Muscle of arm (tissue), 14 donors: ENCODE measurements at places on chromosomes 2 and 18. TPM values are rescaled to one million over a fixed set of nuclear protein-coding genes. Genes with fewer than 3 reads are reported as not detected.
A peak's percentile ranks its signal among the peaks of the same experiment; 100 is the strongest.

DNA sequence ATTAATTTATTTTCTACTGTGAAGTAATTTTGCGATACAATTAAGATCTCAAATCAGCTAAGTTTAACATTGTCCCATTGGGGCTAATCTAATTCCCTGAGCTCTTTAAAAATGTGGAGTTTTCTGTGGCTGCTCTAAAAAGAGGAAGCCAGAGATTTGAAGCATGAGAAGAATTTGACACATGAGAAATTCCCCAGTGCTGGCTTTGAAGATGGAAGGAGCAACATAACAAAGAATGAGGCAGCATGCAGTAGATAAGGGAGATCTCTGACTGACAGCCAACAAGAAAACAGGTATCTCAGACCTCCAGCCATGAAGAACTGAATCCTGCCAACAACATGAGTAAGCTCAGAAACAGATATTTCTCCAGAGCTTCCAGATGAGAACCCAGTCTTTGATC is 308.4 kb downstream of the ZNF804A start:
- DNase-seq: no peak

DNA sequence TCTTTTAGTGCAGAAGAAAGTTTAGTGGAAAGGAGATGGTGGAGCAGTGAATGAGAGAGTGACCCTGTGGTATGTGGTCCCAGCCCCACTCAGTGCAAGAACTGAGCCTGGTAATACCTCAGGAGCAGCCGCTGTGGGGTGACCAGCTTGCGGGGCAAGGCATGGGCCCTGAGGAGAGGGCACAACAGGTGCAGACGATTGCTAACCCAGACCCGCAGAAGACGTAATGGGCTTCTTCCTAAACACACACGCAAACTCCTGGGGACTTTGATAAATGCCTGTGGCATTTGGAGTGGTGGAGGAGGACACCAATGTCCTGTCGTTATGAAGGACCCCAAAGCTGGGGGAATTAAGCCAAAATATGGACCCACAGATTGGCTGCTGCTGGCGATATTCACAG is 78.7 kb downstream of the GFPT1 start:
- no peak for DNase-seq

- DNase-seq: peak; percentile 26
Observed at GRCh38 chr18:79965119-79965902, 868 bp downstream of the HSBP1L1 start.

The SLC4A5 gene
- polyA plus RNA-seq: 1.7 TPM

DNA sequence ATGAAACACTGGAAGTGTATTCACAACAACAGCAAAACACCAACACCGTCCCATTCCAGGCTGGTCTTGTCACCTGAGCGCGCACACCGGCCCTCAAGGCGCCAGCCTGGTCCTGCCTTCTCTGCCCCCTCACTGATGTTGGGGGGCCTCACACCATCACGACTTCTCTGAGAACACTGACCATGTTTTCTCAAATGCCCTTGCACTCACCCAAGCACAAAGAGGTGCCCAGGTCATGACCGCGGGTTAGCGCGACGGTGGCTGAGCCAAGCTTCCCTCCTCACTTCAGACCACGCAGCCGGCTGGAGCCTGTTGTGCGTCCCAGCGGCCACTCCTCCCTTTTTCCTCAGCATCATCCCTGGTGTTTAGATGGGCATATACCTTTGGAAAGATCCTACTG is 101.3 kb upstream of the SALL3 start:
- no peak for DNase-seq
